Neural crest cell (in vitro differentiated cells): ENCODE measurements at places on chromosomes 2 and 18.

DNA sequence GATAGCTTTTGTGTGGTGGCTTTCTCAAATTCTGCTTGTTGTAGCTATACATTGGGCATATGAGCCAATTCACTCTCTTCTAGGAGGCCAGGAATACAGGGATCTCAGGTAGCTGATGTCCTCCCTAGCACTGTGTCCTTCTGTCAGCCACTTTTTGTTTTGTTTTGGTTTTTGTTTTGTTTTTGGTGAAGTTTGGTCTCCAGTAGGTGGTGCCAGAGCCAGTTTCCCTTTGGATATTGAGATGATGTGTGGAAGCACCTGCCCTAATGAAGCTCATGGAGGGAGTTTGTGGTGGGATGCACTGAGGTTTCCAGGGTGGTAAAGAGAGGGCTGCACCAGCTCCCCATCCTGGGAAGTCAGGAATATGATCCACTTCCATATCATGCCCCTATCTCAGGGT is 100.5 kb upstream of the VWC2L start:
- no peak for DNase-seq

DNA sequence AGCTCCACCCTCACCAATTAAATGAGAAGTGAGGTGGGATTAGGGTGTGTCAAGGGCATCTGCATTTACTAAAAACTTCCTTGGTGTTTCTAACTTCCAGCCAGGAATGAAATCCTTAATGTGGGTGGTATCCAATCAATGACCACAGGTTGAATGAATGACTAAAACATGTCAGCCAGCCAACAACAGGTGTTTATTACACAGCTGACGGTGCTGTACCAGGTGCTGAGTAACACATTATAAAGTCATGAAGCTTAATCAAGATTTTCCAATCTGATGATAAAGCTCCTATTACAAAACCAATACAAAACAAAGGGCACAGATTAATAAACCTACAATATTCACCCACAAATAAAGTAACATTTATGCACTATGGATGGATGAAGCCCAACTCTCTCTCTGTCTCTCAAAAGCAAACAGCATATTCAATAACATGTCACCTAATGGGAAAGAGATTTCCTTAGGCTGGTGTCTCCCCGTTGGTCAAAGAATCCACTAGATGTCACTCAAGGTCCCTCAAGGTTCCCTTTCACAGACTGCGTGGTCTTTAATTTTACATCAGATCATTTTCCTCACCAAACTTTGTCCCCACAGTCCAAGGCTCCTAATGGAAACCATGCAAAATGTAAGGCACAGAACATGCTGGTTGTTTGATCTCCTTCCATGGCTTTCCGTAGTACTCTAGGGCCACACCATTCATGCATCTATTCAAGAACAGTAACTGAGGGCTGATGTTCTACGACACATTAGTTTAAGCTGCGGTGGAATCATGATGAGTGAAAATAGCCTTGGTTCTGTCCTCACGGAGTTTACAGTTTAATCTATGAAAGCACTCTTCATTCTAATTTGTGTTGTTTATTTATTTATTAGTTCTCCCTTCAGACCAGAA is 6.4 kb upstream of the PTPN4 start:
- no peak for DNase-seq

DNA sequence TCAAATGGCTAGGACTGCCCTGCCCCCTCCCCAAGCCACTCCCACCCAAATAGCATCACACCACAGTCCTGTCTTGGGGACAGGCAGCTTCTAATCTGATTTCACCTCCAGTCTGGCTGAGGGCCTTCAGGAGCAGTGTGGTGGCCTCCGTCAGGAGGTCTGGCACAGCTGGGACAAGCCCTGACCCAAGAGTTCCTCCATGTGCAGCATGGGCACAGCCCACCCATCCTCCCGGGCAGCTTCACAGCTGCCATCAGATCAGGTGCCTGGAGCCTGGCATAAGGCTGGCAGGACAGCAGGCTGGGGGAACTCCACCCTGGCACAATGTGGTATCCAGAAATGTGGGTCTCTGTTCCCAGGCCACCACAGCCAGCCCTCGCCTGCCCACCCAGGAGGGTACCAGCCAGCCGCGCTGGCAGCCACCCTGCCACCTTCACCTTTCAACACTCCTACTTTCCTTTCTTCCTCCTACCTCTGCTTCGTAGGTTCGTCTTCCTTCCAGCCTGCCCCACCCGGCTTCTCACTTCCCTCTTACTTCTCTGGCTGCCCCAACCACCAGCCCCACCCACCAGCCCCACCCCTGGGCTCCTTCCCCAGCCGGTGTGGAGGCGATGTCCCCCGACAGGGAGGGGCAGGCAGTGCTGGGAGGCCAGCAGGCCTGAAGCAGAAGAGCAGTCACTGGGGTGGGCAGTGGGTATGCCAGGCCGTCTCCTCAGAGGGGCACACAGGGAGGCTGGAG is at the start of gene CAPG:
Gene CAPG, minus strand, starts transcription at position 522 of the 739 bp plus-strand sequence. CDS start 8,221 bp downstream, outside the sequence.
- no peak for DNase-seq

- DNase-seq: no peak
These were observed 17.2 kb upstream of the ASB1 start for GRCh38 chr2:238409341-238410199.

- DNase-seq: no peak
These were observed 303.7 kb downstream of the PTPRM start for GRCh38 chr18:7870855-7871254.

- DNase-seq: no peak
These were observed 38.3 kb upstream of the TEX51 start for GRCh38 chr2:126860385-126860784.

- DNase-seq: no peak
These were observed 28.9 kb upstream of the ACTR2 start for GRCh38 chr2:65198737-65199136.

DNA sequence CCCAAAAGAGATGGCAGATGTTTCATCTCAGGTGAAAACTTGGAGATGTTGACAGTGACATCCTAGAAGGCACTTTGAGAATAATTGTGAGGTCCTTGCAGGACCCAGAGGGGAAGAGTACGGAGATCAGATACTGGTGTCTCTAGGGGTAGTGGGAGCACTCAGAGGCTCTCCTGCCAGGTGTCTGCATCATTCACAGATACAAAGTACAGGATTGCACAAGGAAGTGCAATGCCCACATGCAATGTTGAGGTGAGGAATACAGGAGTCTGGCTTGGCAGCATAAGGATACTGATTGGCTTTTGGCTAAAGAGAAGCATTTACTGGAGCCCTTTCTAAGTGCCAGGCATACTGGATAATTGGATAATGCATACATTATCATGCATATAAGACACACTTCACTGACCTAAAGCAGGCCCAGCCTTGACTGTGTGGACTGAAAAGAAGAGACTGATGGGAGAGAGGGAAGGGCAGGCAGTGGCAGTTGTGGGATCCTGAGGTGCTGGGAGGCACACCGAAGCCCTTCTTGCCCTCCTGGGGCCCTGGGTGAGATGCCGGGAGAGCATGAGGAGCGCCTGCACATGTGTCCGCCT is 31.0 kb upstream of the NCKAP5 start:
- no peak for DNase-seq

GRCh38 chr2:60045456-60045855 is 508.0 kb downstream of the BCL11A start:
- no peak for DNase-seq

DNA sequence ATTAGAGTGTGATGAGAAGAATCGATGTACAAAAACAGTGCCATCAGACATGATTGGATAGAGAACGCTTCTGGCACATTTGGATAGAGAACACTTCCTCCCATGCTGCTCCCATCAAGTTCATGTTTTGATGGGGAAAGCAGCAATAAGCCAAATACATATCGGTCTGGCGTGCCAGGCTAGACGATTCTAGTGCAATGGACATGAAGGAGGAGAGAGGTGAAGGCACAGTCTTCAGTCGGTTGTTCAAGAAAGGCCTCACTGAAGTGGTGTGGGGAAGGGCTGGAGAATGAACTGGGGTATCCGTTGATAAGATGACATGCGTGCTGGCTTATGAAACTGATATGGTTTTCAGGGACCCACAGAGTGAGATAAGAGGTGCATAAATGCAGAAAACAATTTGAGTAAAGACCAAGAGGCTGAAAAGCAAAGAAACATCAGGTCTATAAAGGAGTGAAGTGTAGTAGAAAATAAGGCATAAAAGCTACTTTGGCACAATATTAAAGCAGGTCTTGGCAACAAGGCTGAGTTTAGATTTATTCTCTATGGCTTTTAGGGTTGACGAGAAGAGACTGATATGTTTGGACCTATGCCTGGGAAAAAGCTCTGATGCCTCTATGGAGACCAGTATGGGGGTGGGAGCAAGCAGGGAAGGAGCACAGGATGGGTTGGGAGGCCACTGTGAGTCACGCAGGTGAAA is 117.6 kb upstream of the PIEZO2 start:
- DNase-seq: no peak

DNA sequence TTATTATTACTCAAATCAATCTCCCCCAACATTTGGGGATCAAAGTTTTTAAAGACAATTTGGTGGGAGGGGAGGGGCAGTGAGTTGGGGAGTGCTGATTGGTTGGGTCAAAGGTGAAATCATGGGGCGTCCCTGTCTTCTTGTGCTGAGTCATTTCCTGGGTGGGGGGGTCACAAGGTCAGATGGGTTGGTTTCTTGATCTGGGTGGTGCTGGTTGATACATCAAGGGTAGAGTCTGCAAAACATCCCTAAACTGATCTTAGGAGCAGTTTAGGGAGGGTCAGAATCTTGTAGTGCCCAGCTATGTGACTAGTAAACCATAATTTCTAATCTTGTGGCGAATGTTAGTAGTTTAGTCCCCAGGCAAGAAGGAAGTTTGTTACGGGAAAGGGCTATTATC is 67.4 kb downstream of the MOGAT1 start:
- no peak for DNase-seq

DNA sequence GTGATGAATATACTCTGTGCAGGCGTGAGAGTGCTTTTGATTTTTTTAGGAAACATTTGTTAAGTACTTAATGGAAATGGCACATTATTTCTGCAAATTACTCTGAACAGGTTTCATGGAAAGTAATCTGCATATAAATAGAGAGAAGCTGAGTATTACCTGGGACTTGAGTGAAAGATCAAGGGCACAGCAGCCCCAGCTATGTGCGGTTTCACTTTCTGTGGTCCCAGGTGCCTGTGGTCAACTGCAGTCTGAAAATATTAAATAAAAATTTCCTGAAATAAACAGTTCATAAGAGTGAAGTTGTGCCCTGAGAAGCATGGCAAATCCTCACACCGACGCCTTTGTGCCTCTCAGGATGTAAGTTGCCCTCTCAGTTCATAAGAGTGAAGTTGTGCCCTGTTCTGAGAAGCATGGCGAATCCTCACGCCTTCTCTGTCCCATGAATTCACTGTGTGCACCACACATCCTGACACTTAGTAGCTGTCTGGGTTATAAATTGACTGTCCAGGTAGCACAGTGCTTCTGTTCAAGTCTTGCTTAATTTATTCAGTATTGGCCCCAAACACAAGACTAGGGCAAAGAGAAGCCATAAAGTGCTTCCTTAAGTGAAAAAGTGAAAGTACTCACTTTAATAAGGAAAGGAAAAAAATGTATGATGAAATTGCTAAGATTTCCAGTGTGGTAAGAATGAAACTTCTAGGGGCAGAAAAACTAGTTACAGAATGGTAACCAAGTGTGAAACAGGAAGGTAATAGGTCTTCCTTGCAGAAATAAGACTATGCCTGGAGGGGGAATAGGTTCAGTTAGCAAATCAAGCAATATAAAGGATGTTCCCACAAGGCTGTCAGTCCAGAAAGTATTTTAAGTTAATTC is 4.3 kb upstream of the SNTG2 start:
- DNase-seq: no peak

GRCh38 chr2:181553244-181553643 is 96.1 kb downstream of the ITGA4 start:
- no peak for DNase-seq

DNA sequence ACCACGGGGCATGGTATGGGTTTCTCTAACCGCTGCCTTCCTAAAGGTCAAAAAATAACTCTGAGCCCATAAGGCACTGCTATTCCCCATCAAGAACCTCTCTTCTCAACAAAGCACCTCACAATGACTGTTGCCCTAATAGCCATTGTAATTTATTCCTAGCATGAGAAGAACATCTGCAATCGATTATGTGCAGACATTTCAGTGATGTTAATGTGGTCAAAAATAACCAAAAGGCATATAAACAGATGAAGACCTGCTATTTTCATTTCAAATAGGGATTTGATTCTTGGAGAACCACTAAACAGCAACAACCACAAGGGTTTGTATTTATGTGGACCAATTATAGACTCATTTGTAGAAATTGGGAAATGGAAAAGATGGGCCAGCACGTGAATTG is 356.6 kb downstream of the FBXO15 start:
- DNase-seq: no peak

- DNase-seq: no peak
These were observed 9.6 kb upstream of the THNSL2 start for GRCh38 chr2:88160517-88160916.

DNA sequence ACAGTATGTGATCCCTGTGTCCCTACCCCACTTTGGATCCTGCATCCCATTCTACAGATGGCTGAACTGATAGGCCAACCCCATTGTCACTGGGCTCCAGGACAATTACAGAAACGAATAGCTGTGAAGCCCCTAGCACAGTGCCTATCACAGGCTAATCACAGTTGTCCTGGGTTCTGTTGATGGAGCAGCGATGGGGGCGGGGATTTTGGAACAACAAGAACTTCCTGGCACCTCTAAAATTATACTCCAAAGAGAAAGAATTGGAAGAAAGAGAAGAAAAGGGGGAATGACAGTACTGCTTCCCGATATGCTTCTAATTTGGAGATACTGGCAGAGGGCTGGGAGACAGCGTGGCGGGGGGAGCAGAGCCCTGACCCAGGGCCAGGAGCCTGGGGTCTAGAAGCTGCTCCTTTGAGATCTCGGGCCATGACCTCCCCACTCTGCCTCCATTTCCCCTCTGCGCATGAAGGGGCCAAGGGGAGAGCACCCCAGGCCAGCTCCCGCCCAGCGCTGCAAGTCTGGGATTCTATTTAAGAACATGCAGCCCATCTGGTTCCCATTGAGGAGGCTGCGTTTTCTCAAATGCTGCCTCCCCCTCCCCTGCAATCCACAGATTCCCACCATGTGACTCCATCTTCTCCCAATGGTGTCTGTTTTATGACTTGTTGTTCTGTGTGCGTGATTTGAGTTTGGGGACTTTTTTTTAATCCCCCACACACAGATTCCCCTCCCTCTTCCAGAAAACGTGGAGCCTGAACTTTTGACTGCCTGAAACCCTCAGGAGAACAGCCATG is 202.7 kb downstream of the CYP26B1 start:
- DNase-seq: no peak

GRCh38 chr2:240132651-240132980 is 3.5 kb downstream of the COPS9 start:
- DNase-seq: no peak

GRCh38 chr2:138760676-138761075 is 19.5 kb downstream of the NXPH2 start:
- DNase-seq: no peak

GRCh38 chr2:121595012-121595891 is 54.0 kb downstream of the CLASP1 start:
- no peak for DNase-seq
